Stimulated activated CD4-positive, alpha-beta T cell treated with anti-CD3 and anti-CD28 coated beads, Interleukin-15, amount 100 ng/mL, for 1 hour (primary cell): ENCODE measurements at places on chromosomes 3 and 15.

DNA sequence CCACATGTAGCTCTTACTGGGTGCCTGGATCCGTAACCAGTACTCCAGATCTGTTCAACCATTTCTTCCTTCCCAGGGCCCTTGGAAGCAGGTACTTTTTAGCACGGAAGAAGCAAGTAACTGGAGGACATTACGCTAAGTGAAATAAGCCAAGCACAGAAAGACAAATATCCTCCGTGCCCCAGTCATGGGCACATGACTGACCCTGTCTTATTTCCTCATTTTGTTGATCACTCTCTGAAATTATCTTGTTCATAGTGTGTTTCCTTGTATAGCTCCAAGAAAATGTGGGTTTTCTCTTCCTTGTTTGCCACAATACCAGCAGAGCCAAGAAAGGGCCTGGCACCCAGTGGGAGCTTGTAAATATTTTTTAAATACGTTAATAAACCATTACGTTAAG is 32.2 kb upstream of the MTMR14 start:
- DNase-seq: no peak

GRCh38 chr15:62869116-62869515 is 173.4 kb upstream of the TPM1 start:
- no peak for DNase-seq

- no peak for DNase-seq
Observed at GRCh38 chr3:196624067-196624790, 15.3 kb upstream of the NRROS start.

DNA sequence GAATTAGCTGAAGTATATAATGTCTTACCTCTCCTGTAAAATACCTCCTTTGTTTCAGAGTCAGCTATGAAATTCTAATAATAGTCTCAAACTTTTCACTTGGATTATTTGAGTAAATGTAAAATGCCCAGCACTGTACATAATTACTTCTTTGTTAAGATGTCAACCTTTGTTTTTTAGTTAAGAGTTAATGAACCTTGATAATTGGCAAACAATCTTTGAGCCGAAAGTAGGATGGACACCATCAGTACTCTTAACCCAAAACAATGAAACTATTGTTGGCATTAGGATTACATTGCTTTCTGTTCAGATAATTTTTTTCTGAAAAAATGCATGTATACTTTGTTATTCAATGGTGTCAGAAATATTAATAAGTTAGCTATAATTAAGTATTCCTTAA is 3.0 kb upstream of the NECTIN3 start:
- no peak for DNase-seq

DNA sequence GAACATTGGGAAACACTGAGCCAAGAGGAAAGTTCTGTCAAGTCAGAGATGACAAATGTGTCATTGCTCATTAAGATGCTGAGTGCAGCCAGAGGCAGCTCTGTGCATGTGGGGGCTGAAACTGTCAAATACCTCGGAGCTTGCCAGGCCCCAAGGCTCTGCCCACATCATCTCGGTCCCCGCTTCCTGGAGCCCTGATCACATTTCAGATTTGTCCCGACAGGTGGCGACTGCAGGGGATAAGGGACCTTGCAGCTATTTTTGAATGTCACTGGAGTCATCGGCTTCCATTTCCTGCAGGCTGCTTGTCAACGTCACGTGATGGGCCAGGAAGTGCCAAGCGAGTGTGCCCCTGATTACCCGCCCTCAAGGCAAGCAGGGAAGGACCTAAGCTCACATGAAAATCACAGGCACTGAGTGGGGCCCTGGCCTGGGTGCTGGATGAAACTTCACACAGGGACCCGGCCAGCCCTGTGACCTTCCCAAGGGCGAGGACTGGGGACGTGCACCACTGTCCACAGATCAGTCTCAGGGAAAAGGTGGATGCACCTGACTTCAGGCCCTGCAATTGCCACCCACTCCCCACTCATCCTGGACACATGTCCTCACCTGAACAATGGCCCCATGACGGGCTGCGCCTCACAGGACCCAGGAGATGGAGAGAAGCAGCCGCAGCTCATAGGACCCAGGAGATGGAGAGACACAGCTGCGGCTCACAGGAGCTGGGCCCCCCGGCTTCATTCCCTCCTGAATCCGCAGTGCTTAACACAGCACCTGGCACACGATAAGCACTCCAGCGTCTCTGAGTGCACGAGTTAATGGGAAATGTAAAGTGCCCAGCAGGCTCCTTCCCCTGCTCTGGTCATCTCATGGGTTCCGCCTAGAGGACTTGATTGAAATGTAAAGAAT is 73.4 kb downstream of the NUP210 start:
- peak; percentile 51 for DNase-seq

- DNase-seq: no peak
Observed at GRCh38 chr3:136962927-136963326, 5.1 kb downstream of the IL20RB start.

- no peak for DNase-seq
Observed at GRCh38 chr3:159499031-159499793, 489.4 kb upstream of the IL12A start.

GRCh38 chr15:64634027-64634426 is 141.4 kb downstream of the RBPMS2 start:
- no peak for DNase-seq

- DNase-seq: no peak
Observed at GRCh38 chr3:121995161-121996137, 26.6 kb downstream of the ILDR1 start.

GRCh38 chr3:98994128-98994762 is 92.8 kb upstream of the DCBLD2 start:
- DNase-seq: no peak
